Stimulated activated CD4-positive, alpha-beta T cell treated with anti-CD3 and anti-CD28 coated beads, Interleukin-4, amount 100 ng/mL, for 48 hours (primary cell): ENCODE measurements at places on chromosomes 11 and 22.

DNA sequence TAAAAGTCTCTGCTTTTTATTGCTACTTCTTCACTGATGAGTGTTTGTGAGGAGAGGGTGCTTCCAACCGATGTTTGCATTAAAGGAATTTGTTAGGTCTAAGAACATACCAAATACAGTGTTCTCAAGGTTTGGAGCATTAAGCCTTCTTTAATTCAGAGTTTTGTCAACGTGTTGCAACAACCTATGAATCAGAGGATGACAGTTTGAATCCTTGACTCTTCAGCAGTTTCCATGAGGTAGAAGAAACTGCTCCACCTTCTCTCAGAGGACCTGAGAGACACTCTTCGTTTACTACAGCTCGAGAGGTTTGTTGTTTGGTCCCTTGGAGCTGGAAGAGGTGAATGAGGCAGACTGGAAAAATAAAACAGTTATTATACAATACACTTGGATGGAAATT is 55.7 kb downstream of the NCAM1 start:
- DNase-seq = no peak

DNA sequence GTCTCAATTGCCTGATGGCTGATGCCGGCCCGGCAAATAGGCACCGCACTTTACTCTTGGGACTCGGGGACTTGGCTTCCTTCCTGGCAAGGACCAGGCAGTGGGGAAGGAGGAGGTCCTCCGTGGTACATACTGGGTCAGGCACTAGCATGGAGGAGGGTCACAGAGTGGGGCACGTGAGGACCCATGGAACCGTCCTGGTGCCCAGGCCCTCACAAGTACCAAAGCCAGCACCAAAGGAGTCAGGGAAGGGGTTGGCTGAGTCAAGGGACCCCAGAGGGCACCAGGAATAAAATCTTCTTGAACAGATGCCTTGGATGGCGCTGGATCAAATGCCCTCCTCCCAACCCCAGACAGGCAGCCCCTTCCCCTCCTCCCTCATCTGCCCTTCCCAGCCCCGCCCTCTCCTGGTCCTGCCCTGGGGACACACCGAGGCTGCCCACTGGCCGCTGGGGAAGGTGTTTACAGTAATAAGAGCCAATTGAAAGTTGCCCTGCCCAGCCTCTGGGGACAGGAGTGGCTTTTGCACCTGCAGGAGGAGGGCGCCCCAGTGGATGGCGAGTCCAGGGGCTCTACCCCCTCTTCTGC is 5.6 kb upstream of the CARNS1 start:
- no peak for DNase-seq

- no peak for DNase-seq
Observed at GRCh38 chr22:30474121-30474520, 2.3 kb upstream of the SEC14L3 start.

GRCh38 chr11:133118563-133119268 is 413.6 kb downstream of the OPCML start:
- no peak for DNase-seq

- DNase-seq = peak; percentile 92
Observed at GRCh38 chr22:37607010-37607934, 1.4 kb upstream of the GGA1 start.

DNA sequence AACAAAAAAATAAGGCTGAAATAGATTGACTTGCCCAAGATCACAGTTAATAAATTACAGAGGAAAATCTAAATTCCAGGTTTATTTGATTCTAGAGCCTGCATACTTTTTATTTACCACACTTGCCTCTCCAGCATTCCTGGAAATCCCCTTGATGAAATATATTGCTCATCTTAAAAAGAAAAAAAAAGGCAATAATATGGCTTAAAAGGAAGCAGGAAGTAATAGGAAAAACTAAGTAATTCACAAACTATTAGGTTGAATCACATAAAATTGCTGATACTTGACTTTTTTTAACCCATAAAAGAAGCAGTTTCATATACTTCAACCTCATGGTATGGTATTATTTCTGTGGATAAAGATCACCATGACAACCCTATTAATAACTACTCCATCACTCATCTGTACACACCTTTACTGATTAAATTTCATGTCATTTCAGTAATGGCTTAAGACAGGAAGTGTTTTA is 52.9 kb downstream of the COPB1 start:
- no peak for DNase-seq

DNA sequence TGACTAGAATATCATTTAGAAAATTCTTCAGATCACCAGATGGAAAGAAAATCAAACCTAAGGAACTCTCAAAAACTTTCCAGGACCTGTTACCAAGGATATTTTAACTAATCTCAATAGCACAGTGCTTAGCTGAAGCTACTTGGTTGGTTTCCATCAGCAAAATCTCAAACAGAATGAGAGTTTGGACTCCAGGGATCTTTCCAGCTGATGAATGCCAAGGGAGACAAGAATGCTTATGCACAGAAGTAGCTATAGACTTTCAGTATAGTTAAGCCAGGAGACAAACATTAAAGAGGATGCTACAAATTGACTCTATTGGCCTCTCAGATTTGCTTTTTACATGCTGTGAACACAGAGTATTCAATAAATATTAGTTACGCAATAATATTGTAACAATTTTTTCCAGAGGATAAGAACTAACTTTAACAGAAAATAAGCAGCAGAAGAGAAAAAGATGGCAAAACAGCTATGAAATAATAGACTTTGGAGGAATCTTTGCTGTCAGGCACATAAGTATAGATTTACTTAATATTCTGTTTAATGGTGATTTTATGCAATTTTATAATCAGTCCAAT is 331.4 kb downstream of the DLG2 start:
- DNase-seq = no peak

- DNase-seq = no peak
Observed at GRCh38 chr11:15223318-15223717, 108.6 kb downstream of the INSC start.

DNA sequence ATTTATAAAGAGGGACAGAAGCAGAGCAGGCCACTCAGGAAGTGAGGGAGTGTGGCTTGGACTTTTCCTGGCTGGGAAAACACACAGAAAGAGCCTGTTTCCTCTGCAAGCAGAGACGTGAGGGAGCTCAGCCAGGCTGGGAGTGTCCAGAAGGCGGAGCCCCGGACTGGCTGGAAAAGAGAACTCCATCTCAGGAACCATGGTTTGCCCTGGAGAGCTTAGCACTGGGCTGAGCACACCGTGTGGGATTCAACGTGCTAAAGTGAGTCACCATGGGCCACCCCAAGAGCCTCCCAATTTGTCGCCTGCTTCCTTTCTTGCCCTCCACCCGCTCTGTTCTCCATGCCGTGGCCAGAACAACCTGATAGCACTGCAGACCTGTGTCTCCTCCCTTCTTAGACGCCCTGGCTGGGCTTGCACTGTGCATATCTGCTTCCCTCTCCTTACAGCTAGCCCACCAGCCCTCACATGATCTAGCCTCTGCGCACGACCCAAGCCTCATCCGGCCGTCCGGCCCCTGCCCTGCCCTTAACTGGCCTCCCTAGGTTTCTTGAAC is 51.8 kb downstream of the GALNT18 start:
- no peak for DNase-seq

- no peak for DNase-seq
Observed at GRCh38 chr11:108112057-108112456, 9.3 kb upstream of the ACAT1 start.

DNA sequence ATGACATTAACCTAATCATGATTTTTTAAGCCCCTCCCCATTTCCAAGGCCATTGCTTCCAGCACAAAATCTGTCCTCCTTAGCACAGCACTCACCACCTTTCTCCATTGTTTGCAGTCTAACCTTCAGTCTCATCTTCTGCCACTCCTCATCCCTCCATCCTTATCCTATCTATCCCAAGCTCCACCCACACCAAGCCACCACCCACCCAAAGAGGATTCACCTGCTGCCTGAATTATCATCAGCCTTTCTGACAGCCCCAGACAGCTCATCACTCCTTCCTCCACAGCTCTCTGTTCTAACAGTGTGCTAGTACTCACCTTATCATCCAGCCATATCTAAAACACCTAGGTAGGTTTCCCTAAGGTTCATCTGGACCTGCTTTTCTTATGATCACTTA is 20.7 kb upstream of the SMCO4 start:
- DNase-seq = no peak

DNA sequence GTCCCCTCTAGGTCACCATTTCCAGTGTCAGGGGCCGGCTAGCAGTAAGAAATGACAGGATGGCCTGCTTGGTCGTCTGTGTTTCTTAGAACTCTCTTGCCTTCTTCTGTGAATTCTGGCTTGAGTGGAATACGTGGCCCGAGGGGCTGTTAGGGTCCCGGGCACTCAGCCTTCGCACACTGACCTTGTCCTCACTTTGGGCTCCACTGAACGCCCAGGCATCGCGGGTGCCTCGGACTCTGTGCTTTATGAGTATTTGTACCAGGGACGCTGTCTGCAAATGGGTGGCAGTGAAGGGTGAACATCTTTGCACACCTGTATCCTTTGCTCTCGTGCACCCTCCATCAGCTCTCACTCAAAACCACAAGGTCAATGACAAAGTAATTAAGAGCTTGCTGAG is 123.4 kb upstream of the ANO1 start:
- DNase-seq = no peak

DNA sequence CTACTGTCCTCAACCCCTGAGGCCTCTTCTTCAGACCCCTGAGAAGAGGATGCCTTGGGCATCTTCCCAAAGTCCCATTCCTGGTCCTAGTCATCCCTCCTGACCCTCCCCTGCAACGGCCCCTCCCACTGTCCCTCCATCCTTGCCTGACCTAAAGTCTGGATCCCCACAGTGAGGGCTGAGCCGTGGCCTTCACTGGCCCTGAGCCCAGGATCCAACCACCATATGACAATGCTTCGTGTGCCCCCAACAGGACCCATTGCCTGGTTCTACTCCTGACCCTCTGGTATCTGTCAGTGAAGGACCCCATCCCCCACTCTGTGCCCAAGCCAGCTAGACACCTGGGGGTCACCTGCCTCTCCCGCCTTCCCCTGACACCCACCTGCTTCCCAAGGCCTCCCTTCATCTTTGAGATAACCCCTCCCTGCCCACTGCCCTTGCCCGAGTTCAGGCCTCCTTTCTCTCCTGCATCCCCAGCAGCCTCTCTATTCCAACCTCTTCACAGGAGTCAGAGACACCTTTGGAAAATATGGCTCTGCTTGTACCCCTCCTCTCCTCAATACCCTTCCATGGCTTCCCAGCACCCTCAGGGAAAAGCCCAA is 48.0 kb downstream of the LRRC32 start:
- DNase-seq = no peak

- DNase-seq = no peak
Observed at GRCh38 chr22:20656516-20656901, 117.4 kb upstream of the SERPIND1 start.

- no peak for DNase-seq
Observed at GRCh38 chr11:118610225-118610772, 2.9 kb downstream of the PHLDB1 start.

- DNase-seq = no peak
Observed at GRCh38 chr11:121415856-121416255, 36.3 kb upstream of the SORL1 start.

DNA sequence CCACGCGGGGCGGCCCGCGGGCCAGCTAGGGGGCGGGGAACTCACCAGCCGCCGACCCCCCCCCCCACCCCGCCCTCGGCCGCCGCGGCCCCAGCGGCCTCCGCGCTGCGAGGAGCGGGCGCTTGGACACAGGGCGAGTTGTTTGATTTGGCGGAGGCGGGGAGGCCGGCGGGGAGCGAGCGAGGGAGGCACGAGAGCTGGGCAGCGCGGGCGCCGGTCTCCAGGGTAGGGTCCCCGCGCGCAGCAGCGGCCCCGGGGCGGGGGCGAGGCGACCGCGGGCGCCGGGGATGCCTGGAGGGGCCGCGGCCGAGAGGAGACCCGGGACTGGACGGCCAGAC is 64.4 kb downstream of the NAV2 start:
- DNase-seq = no peak

DNA sequence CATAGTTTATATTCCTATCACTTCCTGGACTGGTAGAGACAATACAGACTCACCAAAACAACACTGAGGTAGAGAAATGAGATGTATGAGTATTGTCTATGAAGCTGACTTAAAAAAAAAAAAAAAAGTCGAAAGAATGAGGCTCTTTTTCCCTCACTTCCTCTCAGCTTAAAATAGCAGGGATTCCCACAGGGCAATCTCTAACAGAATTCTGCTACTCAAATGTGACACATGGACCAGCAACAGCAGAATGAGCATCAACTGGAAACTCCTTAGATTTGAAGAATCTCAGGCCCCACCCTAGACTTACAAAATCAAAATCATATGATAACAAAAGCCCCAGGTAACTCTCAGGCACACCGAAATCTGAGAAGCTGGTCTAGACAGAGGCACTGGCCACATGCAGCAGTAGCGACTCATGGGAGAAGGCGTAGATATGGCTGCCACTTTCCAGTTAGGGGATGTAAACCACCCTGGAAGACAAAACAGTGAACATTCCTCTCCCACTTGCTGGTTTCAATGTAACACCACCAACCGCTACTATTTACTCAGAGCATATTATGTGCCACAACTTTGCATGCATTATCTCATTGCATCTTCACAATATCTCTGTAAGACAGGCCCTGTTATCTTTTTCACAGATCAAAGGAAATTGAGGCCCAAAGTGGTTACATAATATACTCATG is 128.0 kb downstream of the RBFOX2 start:
- DNase-seq = no peak

DNA sequence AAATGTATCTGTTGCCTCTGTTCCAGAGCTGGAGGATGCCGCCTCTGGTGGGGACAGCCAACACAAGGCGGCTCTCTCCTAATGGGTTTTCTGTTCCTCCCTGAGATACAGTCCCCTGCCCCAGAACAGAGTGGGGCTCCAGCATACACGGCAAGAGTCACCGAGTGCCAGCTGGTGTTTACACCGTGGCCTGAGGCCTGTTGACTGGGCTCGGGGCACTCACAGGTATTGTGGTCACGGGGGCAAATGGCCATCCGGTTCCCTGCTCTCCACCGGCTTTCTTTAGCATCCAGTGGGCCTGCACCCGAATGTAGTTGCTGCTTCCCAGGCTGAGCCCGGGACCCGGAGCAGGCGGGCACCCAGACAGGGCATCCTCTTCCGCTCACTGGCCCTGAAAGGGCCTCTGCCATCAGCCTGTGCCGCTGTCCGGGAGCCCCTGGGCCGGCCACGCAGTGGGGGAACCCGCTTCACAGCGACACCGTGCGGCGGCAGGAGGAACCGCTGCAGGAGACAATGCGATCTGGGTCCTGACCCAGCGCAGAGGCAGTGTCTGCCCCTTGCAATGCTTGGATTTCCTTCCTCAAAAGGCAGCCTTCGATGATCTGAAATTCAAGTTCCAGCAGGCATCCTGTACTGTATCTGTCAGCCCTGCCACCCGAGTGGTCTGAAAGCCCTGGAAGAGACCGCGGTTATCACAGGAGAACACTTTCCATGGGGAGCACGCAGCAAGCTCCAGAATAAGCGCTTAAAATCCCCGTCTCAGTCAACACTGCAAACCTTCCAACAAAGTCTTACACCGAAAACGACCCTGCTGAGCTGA is 859 bp upstream of the KRTAP5-5 start:
- peak; percentile 48 for DNase-seq

DNA sequence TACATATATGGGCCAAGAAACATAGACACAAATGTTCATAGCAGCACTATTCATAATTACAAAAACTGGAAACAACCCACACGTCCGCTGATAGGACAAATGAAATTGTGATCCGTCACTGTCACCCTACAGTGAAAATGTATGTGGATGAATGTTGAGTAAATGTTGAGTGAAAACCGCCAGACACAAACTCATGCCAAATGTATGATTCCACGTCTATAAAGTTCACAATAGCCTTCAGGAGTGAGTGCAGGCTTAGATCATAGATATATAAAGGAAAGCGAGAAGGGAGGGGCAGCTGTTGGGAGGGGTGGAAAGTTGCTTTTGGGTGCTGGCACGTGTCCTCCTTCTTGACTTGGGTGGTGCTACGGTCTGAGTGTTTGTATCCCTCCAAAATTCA is 33.6 kb downstream of the DBX1 start:
- no peak for DNase-seq

- DNase-seq = no peak
Observed at GRCh38 chr11:130602641-130603334, 154.3 kb downstream of the ADAMTS15 start.
